Activated naive CD8-positive, alpha-beta T cell treated with anti-CD3 and anti-CD28 coated beads, Interleukin-2, amount 50 U/mL, for 24 hours (primary cell): ENCODE measurements at places on chromosomes 1 and 21.
A peak's percentile ranks its signal among the peaks of the same experiment; 100 is the strongest.

DNA sequence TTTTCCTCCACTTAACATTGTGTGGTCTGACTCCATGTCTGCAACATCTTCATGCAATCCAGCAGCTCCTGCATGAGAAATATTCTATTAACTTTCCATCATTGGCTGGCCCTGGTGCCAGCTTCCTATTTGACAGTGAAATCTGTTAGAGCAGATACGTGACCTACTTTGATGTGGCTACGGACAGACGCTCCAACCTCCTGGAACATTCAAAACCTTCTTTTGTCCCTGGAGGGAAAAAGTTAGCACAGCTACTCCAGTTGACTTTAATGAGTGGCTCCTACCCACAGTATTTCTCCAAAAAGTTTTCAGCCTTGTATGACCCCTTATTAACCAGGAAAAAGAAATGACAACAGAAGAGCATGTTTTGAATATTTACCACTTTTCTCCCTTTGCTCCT is 22.0 kb downstream of the PRAMEF20 start:
- DNase-seq = no peak

DNA sequence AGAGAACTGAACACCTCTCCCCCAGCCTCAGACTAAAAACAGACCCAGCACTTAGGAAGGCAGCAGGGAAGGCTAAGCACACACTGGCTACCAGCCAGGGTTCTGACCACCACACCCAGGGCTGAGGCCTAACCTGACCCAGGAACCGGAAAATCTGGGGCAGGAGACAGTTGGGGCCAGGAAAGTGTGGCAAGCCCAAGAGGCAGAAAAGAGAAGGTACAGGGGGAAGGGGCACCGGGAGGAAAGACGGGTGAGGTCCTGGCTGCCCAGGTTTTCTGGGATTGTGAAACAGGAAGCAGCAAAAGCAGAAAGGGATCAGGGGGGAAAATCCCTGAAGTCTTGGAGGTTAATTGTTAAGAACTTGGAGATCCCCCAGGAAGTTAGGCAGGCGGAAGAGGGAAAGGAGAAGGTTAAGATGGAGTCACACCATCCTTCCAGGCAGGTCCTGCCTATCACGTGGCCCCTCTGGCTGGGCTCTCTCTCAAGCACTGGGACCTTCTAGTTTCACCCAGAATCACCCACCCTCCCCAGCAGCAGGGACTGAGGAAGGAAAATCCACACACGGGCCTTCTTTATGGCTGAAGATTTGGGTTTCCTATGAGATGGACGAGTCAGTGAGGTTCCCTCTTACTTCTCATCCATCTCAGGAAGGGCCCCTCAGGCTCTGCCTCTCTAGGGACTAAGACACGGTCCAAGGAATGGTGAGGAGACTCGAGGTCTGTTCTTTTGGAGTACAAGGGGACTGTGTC is 2.6 kb downstream of the HDGF start:
- DNase-seq = peak; percentile 40

DNA sequence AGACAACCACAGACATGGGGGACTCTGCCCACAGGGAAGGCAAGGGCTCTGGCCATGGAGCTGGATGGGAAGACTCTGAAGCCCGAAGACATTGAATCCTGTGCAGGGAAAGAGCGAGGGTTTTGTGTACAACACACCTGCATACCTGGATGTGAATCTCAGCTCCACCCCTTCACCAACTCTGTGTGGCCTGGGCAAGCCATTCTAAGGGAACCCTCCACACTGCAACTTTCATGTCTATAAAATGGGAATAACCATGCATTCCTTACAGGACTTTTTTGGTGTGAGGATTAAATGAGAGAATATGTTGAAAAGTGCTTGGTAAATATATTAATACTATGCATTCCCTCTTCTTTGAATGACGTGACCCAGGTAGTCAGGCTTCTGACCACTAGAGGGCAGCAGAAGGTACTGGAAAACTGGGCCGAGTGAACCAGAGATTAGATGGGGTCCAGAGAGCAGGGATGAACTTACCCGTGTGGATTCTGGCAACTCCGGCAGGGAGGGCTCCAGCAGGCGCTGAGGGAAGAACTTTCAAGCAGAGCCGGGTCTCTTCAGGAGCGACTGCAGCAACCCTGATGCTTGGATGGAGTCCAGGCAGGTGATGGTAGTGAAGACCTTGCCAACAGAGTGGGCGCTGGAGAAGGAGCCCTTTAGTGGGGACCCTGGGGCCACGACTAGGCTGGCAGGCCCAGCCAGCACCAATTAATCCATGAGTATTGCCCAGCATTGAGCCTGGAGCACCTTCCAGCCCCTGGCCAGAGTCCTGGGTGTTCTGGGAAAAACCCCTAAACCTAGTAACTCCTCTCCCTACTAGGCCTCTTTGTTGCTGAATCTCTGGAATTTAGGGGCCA is 834 bp upstream of the ELF3 start:
- peak; percentile 71 for DNase-seq

DNA sequence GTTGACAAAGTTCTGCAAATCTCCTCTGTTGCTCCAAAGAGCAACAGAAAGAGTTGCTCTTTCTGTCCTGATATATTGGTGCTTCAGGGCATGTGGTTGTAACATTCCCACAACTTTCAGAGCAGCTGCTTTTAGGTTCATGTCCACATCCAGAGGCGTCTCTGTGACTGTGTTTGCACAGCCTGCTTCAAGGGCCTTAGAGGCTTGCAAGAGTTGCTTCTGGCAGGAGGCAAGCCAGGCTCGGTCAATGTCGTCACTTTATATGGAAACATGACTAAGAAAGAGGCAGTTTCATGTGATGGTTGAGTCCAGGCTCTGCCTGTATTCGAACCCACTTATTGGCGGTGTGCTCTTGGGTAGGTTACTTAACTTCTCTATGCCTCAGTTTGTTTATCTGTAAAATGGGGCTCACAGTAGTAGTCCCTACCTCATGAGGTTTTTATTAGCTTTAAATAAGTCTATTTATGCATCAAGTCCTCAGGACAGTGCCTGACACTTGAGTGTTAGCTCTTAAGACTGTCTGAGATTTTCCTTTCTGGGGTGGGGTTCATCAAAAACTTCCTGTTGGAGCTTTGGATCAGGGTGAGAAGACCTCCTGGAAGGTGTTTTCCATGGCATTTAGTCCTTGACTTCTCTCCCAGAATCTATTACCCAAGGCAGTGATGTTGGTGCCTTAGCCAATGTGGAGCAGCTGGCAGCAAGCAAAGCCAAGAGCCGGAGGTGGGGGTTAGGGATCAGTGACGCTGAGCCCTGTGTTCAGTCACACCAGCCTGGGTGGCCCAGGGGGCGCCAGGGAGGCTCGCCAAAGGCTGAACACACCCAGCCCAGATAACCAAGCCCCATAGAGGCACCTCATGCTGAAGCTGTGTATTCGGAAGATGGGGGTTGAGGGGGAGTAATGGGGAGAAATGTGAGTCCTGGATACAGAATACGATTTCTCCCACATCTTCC is 18.9 kb downstream of the LHX4 start:
- DNase-seq = peak; percentile 20

GRCh38 chr1:25356848-25357247 is 18.7 kb downstream of the TMEM50A start:
- DNase-seq = no peak

- no peak for DNase-seq
These were observed 49.0 kb downstream of the MAP3K21 start for GRCh38 chr1:233376382-233377110.

DNA sequence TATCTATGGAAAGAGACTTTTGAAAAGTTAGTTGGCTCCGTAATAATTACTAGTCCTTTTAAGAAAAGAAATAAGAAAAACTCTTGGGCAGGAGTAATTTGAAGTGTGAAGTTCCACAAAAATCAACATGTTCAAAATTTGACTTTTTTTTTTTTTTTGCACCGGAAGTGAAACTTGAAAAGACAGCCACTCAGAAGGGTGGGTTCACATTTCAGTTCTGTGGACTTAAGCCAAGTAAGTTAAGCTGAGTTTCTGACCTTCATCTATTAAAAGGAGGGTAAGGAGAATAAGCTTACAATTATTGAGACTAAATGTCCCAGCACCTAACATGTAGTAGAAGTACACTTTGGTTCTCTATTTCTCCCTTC is 11.0 kb downstream of the RO60 start:
- DNase-seq = no peak

GRCh38 chr1:230869500-230869899 is 1.2 kb upstream of the C1orf198 start:
- no peak for DNase-seq
